ENCODE measurements at places on chromosomes 7 and 10.

DNA sequence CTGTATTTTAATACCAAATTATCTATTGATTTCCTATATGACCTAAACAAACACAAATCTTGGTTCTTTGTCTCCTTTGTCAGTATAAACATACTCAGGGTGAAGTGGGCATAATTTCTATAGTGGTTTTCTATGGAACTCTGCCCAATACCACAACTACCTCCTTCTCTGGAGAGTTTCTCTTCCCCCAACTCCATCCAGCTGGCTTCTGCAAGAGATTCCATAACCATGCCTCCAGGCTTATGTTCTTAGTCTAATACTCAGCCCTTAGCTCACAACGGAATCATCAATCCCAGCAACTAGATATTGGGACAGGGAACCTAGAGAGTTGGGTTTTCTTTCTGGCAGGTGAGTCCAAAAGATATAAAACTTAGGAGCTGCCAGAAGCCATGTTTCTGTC is 127.3 kb downstream of the TRIL start:
- DNase-seq: no peak

GRCh38 chr7:144671429-144671828 is 164.4 kb downstream of the TPK1 start:
- no peak for DNase-seq

DNA sequence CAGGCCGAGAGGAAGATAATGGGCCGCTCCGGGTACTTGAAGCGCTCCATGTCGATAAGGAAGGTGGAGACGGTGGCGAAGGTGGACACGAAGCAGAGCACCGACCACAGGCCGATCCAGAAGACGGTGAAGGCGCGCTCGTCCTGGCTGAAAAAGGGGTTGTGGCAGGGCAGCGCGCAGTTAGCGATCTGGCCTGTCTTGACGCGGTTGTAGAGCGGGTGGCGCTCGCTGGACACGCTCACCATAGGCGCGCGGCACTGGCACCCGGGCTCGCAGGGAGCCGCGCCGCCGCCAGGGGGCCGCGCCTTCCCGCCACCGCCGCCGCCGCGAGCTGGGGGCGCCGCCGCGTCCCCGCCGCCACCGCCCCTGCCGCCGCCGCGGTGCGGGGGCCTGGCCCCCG is 1.6 kb downstream of the FZD8 start:
- DNase-seq: peak; percentile 23

DNA sequence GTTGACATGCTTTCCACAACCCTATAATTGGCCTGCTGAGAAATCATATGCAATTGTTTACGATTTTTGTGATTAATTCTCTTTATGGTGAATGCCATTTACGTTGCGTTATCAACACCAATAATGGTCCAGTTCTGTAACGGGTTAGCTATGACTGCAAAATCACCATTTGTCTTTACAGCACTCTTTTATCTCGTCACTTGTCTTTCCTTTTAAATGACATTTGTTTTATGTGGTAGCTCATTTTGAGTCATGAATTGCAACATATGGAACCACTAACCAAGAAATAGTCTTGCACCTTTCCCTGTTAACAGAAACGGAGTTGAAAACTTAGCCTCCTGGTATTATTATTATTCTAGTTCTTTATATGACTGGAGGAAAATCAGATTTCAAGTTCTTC is 3.1 kb upstream of the KIAA1217 start:
- no peak for DNase-seq

GRCh38 chr10:234708-235406 is 99.6 kb downstream of the ZMYND11 start:
- no peak for DNase-seq

- no peak for DNase-seq
Observed at GRCh38 chr10:63173468-63174232, 40.5 kb downstream of the NRBF2 start.

GRCh38 chr10:108187408-108188012 is 1023.0 kb upstream of the SORCS1 start:
- DNase-seq: no peak

- peak; percentile 4 for DNase-seq
Observed at GRCh38 chr10:21173802-21174714, 276.9 kb upstream of the NEBL start.

- no peak for DNase-seq
Observed at GRCh38 chr7:139613971-139614411, 90.5 kb downstream of the CLEC2L start.

DNA sequence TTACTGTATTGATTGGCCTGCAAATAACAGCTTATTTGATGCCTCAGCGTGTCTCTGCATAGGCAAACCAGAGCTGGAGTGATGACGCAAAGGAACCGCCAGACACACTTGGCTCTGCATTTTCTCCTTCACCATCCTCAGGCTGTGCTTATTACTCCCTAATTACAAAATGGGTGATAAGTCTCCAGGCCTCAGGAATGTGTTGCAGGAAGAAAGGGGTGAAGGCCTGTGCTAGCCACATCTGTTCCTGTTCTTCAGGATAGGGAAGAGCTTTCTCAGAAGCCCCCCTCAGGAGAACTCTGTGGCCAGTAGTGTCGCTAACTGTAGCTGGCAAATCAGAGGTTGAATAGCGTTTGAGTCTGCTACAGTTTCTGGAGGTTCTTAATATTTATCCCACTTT is 5.1 kb downstream of the TDRD1 start:
- no peak for DNase-seq

DNA sequence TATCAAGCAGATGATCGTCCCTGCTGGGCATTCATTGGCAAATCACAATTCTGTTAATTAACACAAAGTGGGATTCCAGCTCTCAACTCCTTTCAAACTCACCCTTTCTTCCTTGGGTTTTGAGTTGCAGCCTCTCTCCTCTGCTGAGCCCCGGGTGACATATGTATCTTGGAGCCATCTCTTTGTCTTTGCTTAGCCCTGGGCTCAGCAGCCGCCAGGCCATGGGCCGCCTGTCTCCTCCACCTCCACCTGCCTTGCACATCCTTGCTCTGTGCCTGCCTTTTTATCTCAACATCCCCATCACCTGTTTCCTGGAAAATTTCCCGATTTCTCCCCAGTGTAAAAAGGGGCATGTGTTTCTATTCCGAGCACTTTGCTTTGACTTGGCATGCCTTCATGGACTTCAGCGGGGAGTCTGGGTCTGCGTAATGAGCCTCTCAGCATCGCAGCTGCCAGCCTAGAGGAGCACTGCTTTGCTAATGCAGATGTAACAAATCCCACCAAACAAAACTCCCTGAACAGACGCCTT is 141.3 kb upstream of the AGK start:
- DNase-seq: no peak

- no peak for DNase-seq
Observed at GRCh38 chr10:24821986-24822385, 98.3 kb upstream of the ARHGAP21 start.

DNA sequence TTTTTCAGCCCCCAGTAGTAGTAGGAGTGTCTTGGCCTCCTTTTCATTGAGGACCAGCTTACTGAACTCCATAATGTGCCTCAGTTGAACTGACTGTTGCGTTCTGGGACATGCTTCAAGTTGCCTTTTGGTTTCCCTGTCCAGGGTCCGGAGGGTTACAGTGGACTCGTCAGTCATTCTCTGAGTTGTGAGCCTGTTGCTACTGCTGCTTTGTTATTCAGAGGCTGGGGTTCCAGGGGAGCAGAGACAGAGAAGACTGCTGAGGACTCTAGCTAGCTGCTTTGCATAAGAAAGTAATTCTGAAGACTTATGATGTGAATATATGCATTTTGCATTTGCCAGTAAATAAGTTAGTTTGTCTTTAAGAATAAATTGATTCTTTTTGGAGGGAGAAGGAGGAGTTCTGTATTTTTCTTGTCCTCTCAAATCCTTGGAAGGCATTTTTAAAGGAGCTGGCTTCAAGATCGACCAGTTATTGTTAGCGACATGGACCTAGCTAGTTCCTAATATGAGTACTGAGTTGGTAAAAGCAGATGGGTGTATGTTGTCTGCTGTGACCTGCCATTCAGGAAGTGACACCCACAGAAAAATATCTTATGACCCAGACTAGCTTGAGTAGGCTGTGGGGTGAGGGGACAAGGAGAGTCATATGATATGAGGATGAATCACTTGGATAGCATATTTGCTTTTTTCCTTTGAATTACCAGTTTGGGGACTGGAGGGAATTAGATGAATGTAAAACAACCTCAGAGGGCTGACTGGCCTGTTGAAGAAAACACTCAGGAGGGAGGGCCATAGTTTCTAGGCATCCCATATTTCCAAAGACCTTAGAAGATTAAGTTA is 8.3 kb downstream of the PI4K2A start:
- DNase-seq: peak; percentile 12

DNA sequence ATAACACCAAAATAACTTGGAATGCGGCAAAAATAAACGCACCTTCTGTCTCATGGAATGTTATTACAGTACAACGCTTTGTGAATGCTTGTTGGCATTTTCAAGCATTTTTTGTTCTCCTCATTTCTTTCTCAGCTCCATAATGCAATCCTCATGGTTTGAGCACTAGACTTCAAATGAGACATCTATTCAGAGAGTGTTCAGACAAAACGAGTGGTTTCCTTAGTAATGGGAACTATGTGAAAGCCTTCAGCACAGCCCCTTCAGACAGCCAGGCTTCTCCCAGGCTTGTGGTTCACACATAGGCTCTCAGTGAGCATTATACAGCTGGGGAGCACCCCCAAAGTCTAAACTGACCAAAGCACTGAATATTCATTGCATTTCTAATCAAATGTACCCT is 8.6 kb upstream of the LRRN3 start:
- DNase-seq: no peak

- no peak for DNase-seq
Observed at GRCh38 chr10:34716958-34717357, 98.1 kb downstream of the PARD3 start.

DNA sequence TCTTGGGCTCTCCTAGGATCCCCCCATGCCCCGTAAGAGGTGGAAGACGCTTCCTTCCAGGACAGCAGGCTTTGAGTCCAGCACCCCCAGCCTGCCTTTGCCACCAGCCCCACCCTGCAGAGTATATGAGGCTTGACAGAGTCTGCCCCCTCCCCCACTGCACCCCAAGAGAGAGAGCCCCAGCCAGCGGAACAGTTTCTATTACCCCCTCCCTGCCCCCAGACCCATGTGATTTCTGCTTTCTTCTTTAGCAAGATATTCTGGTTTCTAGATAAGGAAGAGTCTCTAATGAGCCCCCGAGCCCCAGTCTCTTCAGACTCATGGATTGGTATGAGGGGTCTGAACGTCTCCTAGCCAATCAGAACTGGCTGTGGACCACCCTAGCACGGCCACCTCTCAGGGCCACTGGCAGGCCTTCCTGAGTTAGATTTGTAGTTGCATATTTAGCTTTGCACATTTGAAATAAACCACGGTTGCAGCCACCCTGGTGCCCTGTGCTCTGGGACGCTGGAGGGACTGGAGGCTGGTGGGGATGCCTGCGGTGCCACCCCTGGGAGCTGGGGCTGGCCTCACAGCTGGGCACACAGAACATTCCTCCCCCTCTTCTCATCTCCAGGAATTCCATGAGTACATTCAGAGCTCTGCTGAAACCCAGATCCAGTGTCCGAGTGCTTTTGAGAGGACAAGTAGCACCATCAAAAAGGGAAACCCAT is 3.0 kb upstream of the SH2B2 start:
- no peak for DNase-seq

- no peak for DNase-seq
Observed at GRCh38 chr7:140017543-140017942, 45.2 kb downstream of the PARP12 start.

- no peak for DNase-seq
Observed at GRCh38 chr7:13910805-13911551, 78.5 kb downstream of the ETV1 start.

- DNase-seq: no peak
Observed at GRCh38 chr10:3813986-3814837, 29.2 kb upstream of the KLF6 start.

DNA sequence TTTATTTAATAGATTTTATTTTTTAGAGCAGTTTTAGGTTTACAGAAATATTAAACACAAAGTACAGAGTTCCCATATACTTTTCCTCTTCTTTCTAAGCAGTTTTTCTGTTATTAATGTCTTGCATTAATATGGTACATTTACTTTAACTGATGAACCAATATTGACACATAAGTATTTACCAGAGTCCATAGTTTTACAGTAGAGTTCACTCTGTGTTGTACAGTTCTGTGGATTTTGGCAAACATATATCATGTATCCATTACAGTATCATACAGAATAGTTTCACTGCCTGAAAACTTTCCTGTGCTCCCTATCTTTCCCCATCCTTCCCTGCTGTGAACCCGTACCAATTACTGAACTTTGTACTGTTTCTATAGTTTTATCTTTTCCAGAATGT is 55.3 kb downstream of the EXOC6 start:
- DNase-seq: no peak

DNA sequence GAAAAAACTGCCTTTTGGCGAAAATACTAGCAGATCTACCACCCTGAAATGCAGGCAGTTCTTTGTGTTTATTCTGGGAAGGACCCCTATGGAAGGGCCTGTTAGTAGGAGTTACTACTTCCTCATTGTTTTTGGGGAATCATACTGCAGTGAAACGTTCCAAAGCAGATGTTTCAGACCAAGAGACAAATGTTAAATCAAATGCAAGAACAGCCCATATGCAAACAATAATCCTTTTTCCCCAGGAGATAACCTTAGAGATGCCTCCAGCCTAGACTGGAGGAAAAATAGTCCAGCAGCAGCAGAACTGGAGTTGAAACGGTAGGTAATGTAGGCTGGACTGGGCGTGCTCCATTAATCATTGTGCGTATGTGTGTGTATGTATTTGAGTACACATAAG is 65.9 kb upstream of the VWDE start:
- DNase-seq: no peak

DNA sequence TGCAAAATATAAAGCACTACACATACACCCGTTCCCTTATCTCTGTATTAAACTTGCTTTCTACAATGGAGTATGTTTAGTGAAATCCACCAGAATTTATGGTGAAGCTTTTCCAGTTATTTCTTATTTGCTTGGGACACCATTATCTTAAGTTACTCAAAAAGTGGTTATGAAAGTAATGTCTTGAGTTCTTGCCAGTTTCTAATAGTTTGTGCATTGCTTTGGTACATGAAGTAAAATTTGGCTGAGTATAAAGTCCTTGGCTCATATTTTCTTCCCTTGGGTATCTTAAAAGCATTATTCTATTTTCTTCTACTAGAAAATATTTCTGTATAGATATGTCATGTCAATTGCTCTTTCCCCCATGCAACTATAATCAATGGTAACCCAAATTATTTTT is 85.2 kb downstream of the POLR1F start:
- DNase-seq: no peak

DNA sequence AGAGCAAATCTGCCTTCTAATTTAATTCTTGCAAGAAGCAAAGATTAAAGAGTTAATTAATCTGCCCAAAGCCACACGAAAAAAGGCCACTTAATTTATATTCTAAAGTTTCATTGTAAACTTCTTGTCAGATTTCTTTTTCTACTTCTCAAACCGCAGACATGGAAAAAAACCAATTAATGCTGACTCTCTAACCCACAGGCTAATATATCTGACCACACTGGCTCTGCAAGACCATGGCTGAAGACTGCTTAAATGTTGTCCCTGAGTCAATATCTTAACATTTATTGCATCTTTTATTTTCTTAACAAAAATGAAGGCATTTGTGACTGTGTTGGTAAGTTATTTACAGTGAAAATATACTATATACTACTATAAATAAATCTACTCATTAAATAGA is 234.0 kb upstream of the SP8 start:
- DNase-seq: no peak

All from stimulated activated CD4-positive, alpha-beta T cell treated with anti-CD3 and anti-CD28 coated beads, Interleukin-1b, Interleukin-23, amount 100 ng/mL, for 4 hours (primary cell).